H9 (cell line): ENCODE measurements at places on chromosomes 11 and 22.
A peak's percentile ranks its signal among the peaks of the same experiment; 100 is the strongest.

DNA sequence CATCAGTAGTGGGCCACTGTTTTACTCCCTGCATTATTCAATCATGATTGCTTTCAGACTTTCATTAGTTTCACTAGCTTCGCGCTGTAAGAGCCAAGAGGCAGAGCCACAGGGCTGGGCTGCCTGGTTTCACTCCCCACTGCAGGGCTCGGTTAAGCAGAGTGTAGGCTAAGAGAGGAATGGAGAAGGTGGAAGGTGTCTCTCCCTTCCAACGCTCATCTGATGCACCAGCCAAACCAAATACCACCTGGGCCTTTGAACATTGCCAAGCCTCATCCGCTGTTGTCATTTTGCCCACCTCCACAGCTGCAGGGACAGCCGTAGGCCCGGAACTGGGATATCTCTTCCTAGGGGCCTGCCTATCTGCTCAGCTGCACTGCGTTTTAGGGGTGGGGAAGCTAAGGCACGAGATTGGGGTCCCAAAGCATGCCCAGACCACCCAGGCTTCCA, 480 bp upstream of the SMARCB1 start:
- DNase-seq: no peak

- peak; percentile 66 for DNase-seq
These were observed 19.7 kb upstream of the DNAJB13 start for GRCh38 chr11:73931039-73931645.

DNA sequence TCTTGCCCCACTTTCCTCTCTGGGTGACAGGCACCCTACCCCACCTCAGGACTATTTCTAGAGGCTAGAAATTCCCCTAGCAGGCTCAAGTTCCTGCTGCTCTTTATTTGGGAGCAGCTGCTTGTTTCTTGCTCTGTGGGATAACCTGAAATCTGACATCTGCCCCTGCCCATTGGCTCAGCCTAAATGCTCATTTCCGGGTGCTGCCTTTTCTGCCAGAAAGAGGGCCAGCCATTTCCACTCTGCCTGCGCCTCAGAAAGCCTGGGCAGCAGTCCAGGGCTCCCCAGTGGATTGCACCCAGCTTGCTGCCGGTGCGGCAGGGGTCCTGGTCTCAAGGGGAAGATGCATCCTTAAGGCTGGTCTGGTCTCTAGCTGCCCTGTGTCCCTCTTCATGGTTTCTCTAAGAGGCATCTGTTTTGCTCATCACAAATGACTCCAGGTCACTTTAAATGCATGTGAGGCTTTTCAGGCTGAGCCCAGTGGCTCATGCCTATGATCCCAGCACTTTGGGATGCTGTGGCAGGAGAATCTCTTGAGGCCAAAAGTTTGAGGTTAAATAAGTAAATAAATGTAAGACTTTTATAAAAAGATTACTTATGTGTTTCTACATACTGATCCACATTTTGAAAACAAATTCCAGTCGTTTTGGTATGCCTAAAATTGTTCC, 10.3 kb upstream of the PNPLA5 start:
- no peak for DNase-seq

DNA sequence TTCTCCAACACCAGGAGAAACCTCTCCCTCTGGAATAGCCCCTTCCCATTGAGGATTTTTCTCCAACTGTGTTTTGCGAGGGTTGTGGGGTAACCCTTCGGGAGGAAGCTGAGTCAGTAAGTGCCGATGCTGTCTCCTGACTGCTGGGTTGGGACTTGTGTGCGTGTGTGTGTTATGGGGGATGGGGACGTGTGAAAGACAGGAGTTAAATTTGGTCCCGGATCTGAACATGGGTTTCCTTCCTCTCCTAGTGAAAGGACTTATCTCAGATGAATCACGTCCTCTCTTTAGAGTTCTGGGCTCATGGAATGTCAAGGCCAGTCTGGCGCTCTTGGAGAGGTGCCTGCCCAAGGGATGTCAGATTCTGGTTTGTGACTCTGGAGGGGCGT, 33.3 kb downstream of the KIAA1671 start:
- DNase-seq: no peak

- DNase-seq: no peak
These were observed 79.4 kb upstream of the NAV2 start for GRCh38 chr11:19633276-19633675.

- DNase-seq: no peak
These were observed 20.1 kb downstream of the PTPN5 start for GRCh38 chr11:18771266-18772035.

GRCh38 chr22:47021371-47022074, 259.1 kb downstream of the TBC1D22A start:
- no peak for DNase-seq

- DNase-seq: peak; percentile 59
These were observed at the start of gene MICALL1 for GRCh38 chr22:37905534-37906363. TSS of gene MICALL1 (plus strand) at chr22:37906297. CDS start at chr22:37906423, 126 bp downstream.

GRCh38 chr11:28981381-28981780, 873.2 kb downstream of the METTL15 start:
- no peak for DNase-seq

GRCh38 chr11:57978686-57979531, 44.8 kb upstream of the OR9Q1 start:
- no peak for DNase-seq

DNA sequence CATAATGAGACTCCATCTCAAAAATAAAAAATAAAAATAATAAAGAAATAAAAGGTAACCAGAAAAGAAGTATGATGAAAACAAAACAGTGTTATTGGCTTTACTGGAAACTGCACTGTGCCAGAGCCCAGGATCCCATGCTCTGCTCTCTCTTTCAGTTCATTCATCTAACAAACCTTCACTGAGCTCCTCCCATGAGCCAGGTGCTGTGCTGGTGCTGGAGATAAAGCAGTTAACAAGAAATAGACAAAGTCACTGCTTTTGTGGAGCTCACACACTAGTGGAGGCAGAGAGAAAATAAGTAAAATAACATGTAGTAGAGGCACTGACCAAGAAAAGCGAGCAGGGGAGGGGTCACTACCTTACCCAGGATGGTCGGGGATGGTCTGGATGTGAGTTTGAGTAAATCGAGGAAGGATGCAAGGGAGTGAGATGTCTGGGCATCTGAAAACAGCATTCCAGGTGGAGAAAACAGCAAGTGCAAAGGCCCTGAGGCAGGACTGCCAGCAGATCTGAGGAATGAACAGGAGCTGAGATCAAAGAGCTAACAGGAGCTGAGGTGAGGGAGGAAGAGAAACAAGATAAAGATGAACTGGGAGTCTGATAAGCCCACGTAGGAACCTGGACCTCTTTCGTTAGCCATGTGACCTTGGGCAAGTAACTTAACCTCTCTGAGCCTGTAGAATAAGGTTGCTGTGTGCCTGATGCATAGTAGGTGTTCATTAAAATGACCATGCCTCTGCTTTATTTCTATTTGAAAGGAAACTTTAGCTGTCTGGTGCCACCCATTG, 31.3 kb upstream of the CD82 start:
- no peak for DNase-seq

- no peak for DNase-seq
These were observed 653.5 kb downstream of the FAM181B start for GRCh38 chr11:82080160-82080559.

DNA sequence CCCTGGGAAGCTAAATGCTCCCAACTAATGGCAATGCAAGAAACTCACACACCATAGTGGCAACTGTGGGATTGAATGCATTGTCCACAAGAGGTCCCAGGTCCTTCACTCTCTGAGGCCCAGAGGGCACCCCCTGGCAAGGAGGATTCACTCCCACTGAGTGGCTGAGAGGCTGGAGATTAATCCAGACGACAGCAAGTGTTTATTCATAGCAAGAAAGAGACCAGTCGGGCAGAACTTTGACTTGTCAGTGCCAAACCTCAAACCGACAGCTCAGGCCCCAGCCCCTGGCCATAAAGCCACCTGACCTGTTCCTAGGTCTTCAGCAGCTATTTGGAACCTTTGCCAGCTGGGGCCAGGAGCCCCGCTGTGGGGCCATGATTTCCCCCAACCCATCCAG, 54.5 kb upstream of the MPEG1 start:
- DNase-seq: no peak

DNA sequence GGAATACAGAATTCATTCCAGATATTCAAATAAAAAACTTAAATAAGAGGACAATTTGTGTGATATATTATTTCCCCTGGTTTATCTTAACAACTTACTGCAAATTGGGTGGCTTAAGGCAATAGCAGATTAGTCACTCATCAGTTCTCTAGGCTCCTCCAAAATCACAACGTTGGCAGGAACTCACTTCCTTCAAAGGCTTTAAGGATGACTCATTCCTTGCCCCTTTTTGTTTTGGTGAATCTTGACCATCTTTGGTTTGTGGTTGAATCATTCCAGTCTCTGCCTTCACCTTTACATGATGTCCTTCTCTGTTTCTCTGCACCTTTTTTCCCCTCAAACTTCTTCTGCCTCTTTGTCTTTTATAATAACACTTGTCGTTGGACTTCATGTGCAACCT, 3.4 kb downstream of the OR10AG1 start:
- DNase-seq: no peak

DNA sequence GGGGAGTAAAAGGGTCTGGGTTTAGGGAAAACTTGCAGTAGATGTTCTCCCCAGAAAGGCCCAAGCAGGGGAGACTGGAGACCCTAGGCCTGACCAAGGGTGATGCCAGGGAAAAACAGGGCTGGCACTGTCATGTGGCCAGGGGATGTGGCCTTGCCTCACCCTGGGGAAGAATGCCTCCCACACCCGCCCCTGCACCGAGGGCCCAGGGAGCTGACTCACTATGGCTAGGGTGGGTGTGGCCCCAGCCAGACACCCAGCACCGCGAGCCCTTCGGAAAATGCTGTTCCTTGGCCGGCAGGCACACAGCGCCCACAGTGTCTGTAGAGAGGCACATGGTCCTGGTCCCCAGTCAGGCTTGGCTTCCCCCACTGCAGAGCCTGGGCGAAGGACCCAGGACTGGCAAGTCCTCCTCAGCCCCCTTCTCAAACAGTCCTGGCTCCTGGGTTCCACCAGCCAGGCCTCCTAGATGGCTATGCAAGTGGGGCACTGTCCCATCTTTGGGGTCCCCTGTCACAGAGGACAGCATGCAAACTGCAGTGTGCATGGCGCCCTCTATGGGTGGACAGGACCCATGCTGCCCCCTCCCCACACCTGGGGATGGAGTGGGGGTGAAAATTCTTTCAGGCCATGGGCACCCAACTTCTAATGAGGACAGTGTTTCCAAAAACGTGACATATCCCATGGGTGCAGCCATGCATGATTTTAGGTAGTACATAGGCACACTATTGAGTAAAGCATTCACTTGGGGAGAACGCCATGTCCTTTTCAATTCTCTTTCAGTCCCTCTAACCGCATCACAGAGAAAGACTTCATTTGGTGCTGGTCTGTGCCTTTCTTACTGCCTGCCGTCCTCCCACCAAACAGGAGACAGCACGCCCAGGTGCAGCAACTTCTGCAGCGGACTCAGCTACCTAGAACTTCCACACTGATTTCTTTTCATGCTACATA, 15.2 kb downstream of the TMPRSS5 start:
- DNase-seq: peak; percentile 76

GRCh38 chr11:61962213-61963015, 5.0 kb downstream of the FTH1 start:
- no peak for DNase-seq

- DNase-seq: no peak
These were observed 113.1 kb upstream of the B3GAT1 start for GRCh38 chr11:134524896-134525845.

- DNase-seq: no peak
These were observed 7.9 kb downstream of the NCAPD3 start for GRCh38 chr11:134215836-134216235.

- DNase-seq: no peak
These were observed 843.0 kb downstream of the METTL15 start for GRCh38 chr11:28951191-28951590.

DNA sequence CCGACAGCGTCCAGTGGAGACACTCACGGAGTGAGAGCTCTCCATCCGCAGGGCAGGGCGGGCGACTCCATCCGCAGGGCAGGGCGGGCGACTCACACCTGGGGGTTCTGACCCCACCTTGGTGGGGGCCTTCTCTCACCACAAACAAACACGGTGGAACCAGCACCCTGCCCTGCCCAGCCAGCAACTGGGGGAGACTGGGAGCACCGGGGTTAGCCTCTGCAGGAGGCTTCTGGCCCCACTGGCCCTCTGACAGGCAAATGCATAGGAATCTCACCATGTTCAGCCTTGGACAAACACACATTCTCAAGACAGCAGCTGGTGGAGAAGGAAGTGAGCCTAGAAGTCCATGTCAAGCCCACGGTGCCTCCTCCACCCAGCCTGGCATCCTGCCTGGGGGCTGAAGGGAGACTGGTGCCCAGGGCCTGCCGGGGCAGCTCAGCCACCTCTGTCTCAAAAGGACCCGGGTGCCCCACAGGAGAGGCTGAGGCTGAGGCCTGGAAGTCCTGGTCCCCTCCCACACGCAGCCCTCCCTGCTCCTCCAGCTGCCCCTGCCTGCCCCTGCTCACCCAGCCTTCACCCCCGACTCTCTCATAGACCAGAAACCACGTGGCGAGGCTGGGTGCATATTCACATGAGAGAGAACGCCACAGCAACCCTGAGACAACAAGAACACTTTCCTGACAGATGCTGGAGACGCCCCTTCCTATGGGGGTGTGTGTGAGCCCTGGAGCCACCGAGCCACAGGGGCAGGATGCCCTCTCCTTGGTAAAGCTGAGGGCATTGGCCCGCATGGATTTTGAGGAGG, 98.4 kb upstream of the B3GAT1 start:
- DNase-seq: no peak

GRCh38 chr11:61974766-61975631, 7.6 kb upstream of the FTH1 start:
- no peak for DNase-seq

DNA sequence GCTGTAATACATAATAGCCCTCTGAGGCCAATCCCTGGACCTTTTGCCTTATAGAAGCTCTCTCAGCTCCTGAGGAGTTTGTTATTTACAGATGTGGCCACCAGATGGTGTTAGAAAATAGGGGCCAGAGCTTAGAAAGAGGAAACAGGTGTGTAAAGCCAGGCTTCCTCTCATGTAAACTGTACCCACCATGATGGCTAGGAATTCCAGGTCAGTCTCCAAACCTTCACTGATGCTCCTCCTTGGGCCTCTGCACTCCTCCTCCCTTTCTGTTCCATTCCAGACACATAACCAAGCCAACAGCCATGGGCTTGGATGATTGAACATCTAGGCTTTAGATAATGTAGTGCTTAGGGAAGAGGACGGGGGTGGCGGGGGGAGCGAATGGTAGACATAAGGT, 39.7 kb downstream of the USP35 start:
- peak; percentile 45 for DNase-seq

- no peak for DNase-seq
These were observed 284.6 kb downstream of the GUCY1A2 start for GRCh38 chr11:106733635-106734034.

- DNase-seq: no peak
These were observed 68.9 kb upstream of the EED start for GRCh38 chr11:86175626-86176025.

- no peak for DNase-seq
These were observed 200.6 kb downstream of the ARHGAP42 start for GRCh38 chr11:100887659-100888058.

- peak; percentile 38 for DNase-seq
These were observed 68.7 kb upstream of the SYN3 start for GRCh38 chr22:33126881-33127280.

- DNase-seq: no peak
These were observed 100.1 kb downstream of the DBX1 start for GRCh38 chr11:20060181-20060580.
